Amniotic stem cell (primary cell): ENCODE measurements at places on chromosomes 2 and 18.

- no peak for DNase-seq
These were observed 129.3 kb downstream of the NUP35 start for GRCh38 chr2:183253441-183254130.

- no peak for DNase-seq
These were observed 38.7 kb downstream of the MEMO1 start for GRCh38 chr2:31972059-31972458.

DNA sequence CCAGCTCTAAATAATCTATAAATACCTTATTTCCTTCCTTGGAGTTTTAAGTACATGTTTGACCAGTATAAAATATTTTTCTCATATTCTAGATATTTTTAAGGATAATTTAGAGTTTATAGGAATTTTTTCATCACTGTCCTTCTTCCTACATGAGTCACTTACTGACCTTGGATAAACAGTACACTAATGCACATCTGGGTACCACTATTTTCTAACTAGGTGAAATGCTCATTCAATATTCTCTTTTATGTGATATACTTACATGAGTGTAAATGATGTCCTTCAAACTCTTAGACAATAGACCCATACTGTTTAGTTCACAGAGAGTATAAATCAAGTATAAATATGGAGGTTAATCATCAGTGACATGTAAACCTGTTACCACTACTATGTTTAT is 1574.2 kb upstream of the ACVR2A start:
- DNase-seq: no peak

- no peak for DNase-seq
These were observed 12.2 kb upstream of the SH3BP4 start for GRCh38 chr2:234939576-234939975.

DNA sequence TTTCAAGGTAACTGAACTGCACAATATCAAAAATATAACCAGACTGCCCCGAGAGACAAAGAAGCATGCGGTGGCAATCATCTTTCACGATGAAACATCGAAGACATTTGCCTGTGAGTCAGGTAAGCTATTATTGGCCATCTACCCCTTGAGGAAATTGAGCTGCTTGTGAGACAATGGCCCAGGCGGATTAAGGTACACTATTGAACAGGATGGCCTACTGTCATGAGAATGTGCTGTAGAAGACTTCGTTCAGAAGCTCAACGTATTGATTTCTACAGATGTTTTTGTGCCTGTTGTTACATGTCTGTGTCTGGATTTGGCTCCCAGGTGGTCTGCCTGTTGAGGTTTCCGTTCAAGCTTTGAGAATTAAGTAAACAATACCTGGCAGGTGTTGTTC is 198.7 kb downstream of the DOK6 start:
- no peak for DNase-seq

GRCh38 chr2:168849610-168850009 is 40.6 kb downstream of the SPC25 start:
- DNase-seq: no peak

DNA sequence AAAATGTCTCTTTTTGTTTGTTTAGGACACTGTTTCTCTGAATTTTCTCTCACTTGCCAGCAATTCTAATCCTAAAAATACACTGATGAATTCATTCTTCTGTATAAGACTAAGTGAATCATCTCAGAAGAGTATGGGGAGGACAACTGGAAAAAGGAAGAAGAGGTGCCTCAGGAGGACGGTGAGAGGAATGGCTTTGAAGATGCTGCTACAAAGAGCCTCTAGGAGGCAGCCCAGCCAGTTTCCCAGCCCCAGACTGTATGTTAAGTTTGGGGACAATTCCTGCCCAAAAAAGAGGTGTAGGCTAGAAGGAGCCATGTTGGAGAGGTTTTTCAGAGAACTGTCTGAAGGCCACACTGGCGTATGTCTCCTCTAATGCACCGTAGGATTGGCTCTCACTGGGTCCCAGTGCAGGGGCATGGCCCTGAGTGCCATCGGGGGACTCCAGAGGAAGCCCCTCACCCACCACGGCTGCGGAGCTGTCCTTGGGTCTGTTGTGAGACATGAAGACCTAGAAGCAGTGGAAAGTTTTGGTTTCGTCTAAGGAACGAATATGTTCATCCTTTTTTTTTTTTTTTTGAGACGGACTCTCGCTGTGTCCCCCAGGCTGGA is 3.1 kb upstream of the SDC1 start:
- DNase-seq: no peak

- DNase-seq: no peak
These were observed 286.9 kb downstream of the MEIS1 start for GRCh38 chr2:66721776-66722175.
